ENCODE measurements at places on chromosomes 12 and 14.
A peak's percentile ranks its signal among the peaks of the same experiment; 100 is the strongest.

- no peak for DNase-seq
Measured at GRCh38 chr12:6284273-6284672, 26.2 kb upstream of the PLEKHG6 start.

GRCh38 chr12:46830731-46831334 is 5.0 kb upstream of the SLC38A4 start:
- DNase-seq: no peak

GRCh38 chr12:50101663-50102062 is 2.1 kb upstream of the GPD1 start:
- no peak for DNase-seq

- DNase-seq: no peak
Measured at GRCh38 chr12:91654087-91654486, 471.5 kb upstream of the DCN start.

DNA sequence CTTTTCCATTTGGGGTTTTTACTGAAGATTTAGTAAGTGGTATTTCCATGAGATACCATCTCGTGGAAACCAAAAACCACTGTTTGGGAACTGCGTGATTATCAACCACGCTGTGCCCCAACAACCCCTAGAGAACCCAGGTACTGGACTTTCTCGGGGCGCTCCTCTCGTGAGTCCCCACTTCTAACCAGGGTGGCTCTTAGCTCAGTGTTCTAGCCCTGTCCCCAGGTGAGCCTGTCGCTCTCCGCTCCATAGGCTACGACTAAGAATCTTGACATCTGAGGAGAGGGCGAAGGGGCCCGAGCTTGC is 686 bp downstream of the MCRS1 start:
- no peak for DNase-seq

DNA sequence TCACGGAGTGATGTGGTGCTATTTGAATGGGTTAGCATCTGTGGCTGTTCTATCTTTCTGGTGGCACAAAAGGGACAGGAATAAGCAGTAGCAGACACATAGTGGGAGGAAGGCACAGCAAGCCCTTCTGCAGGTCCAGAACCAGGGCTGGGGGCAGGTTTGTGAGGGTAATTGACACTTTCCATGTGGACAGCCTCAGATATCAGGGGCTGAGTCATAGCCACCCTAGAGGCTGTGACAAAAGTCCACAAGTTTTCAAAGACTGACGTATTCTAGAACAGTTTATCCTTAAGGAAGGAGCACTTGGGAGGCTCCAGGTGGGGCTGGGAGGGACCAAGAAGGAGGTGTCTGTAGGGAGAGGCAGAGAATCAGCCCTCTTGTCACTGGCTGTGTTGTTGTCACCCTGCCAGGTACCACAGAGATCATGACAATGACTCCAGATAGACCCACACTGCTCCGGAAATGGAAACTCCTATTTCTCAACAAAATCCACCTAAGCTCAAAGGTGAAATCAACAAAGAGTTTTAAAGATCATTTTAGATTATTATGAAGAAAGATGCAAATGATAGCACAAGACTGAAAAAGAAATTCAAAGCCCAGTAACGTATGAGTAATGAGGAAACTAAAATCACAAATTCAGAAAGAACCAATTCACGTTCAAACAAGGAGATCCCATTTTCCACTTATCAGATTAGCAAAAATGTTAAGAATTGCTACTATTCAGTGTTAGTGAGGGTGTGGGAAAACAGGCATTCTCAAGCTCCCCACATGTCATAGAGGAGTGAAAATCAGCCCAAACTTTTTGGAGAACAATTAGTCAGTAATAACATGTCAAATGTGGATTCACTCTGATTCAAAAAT is 48.3 kb downstream of the NFKBIA start:
- DNase-seq: no peak

DNA sequence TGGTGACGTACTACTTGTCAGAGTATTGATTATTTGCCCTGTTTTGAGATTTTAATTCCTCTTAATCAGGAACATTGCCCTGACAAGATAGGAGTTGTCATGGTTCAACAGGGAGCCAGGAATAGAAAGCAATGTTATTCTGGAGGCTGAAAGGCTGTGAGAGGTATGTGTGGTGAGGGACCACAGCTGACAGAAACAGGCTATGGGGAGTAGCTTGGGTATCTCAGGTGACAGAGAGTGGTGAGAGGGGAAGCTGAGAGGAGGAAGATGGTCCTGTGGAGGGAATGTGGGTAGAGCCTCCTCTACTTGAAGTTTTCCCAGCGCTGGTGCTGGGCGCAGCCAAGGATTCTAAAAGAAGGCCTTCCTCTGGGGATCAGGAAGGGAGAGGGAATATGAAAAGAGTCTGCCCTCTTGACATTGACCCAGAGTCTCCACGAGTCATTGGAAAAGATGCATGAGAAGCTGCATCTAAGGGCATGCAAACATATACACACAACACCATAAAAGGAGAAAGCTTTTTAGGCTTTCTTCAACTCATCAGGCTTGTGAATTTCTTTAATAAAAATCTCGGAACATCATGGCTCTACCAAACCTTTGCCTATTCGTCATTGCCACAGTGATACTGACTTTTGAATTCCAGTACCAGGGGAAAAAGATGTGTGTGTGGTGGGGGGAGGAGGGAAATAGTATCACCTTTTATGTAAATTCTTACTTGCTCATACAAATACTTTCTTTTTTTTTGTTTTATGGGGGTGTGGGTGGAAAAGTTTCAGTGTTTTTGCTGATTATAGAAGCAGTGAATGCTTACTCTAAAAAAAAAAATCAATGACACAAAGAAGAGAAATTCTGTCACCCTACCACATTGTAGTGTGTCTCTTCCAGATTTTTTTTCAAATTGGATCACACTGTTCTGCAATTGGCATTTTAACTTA is 39.9 kb upstream of the DHRS7 start:
- DNase-seq: no peak

- DNase-seq: no peak
Measured at GRCh38 chr12:117202033-117202432, 11.8 kb upstream of the FBXO21 start.

- no peak for DNase-seq
Measured at GRCh38 chr14:28755198-28755815, 11.3 kb upstream of the FOXG1 start.

- no peak for DNase-seq
Measured at GRCh38 chr12:118827047-118827446, 154.3 kb upstream of the SRRM4 start.

- DNase-seq: no peak
Measured at GRCh38 chr14:50736932-50737419, 68.9 kb upstream of the SAV1 start.

DNA sequence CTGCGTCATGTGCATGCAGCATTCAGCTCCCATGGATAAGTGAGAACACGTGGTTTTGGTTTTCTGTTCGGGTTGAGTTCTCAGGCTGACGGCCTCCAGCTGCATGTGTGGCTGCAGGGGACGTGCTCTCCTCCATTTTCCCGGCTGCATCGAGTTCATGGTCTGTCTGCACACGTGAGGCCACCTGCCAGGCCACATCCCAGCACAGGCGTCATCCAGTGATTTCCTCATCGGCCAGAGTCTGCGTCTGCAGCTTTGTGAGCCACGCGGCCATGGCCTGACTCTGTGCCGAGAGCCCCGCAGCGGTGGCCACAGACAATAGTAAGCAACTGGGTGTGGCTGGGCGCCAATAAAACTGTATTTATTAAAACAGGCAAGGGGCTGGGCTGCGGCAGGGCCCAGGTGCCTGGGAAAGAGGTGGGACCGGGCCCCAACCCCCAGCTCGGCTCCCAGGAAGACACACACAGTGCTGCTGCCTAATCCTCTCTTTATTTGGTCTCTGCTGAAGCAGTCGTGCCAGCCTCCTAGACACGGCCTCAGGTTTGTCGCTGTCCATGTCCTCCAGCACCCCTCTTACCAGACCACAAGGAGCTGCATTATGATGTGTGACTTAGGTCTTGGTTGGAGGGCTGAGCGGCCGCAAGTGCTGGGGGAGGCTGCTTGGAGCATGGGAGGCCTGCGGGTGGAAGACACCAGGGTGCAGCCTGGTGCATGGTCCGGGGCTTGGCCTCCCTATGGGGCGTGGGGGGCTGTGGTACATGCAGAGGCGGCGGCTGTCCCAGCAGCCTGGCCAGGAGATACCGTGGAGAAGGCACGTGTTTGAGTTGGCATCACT is 52.0 kb downstream of the NOC4L start:
- no peak for DNase-seq

DNA sequence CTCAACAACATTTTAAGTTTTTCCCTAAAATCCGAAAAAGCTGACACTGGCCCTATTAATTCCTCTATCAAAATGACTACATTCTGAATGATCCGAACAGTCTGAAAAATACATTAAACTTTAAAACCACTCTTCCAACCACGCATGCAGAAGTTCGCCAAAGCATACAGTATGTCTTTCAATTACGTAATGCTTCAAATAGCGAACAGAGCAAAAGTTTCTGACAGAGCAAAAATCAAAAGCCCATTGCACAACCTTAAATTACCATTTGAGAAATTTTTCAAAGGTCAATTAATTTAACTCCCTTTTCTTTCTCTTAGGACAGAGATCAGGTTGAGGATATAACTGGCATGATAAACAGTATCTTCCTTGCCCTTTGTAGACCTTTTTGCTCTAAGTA is 33.2 kb downstream of the LRIG3 start:
- no peak for DNase-seq

GRCh38 chr14:102140027-102140749 is 491 bp downstream of the WDR20 start:
- DNase-seq: no peak

DNA sequence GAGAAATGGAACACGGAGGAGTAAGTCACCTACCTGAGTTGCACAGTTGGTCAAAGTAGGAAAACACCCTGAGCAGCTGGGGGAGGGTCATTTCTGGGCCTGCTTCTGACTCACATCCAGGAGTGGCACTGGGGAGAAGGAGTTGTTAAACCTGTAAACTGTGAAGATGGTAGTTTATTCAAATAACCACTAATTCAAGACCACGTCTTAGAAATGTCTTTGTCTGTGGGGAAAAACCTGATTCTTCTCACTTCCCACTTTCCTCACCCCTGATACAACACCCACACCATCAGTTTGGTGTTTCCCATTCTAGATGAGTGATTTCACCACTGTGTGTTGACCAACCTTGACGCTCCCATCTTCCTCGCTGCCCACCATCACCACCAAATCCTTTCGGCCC is 207.1 kb downstream of the ANO4 start:
- no peak for DNase-seq

DNA sequence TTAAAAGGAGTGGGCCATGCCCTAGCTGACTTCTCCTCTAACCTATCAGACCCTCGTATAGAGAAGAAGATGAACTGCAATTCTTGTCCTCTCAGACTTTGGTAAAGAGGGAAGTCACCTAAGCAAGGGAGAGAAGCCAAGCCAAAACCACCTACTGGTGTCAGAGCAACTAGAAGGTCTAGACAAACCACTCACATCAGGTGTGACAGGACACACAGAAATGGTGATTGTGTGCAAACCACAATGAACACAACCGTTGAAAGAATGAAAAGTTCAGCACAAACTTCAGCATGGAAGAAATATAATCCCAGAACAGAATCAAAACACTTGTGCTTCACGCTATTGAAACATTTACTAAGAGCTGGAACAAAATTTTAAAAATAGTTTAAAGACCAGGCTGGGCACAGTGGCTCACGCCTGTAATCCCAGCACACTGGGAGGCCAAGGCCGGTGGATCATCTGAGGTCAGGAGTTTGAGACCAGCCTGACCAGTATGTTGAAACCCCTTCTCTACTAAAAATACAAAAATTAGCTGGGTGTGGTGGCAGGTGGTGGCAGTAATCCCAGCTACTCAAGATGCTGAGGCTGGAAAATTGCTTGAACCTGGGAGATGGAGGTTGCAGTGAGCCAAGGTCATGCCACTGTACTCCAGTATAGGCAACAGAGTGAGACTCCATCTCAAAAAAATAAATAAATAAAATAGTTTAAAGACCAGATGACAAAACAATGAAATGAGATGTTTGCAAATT is 56.2 kb upstream of the NTF3 start:
- no peak for DNase-seq

- DNase-seq: peak; percentile 22
Measured at GRCh38 chr12:118164798-118165486, 29.0 kb downstream of the PEBP1 start.

GRCh38 chr12:83092129-83092528 is 405.4 kb downstream of the TMTC2 start:
- DNase-seq: no peak

- DNase-seq: no peak
Measured at GRCh38 chr12:62400135-62400534, 66.5 kb upstream of the MON2 start.

- DNase-seq: no peak
Measured at GRCh38 chr12:13011098-13011497, 11.0 kb upstream of the HEBP1 start.

- no peak for DNase-seq
Measured at GRCh38 chr14:50656776-50657175, 11.3 kb downstream of the SAV1 start.

- DNase-seq: no peak
Measured at GRCh38 chr14:99663386-99664057, 18.6 kb downstream of the HHIPL1 start.

DNA sequence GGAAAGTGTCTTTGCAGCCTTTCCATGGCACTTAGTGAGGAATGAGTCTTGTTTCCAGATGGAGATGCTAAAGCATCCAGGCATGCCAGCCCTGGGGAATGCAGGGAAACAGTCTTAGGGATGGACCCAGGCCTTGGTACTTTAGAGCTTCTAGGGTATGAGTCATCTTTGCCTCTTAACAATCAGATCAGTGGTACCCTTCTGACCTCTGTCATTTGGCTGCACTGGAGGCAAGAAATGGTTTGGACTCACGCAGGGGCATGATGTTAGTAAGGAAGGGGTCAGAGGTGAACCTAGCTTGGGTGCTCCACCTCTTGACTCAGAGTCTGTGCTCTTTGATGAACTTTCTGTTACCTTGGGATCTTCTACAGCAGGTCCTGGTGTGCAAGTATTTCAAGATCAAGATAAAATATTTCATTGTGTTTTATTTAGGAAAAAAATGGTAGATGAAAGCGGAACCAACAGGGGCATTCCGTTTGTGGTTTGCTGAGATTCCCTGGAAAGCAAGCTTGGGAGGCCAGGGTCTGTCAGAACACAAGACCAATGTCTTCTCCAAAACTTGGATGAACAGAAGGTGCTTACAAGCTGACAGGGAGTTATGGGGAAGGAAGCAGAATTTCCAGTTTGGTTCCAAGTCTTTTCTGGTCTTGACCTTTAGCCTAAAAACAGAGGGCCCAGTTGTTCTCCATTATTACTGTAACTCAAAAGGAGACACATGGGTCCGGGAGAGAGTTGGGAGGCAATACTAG is 216.2 kb downstream of the ZFP36L1 start:
- no peak for DNase-seq

All from iPS DF 6.9 (cell line).